ENCODE measurements at places on chromosomes 5 and 9. TPM values are rescaled to one million over a fixed set of nuclear protein-coding genes. Genes with fewer than 3 reads are reported as not detected.

LOX gene
- total RNA-seq, result 317 TPM

GRCh38 chr5:39113354-39113953 is 39.3 kb upstream of the RICTOR start:
- DNase-seq, result no peak

DNA sequence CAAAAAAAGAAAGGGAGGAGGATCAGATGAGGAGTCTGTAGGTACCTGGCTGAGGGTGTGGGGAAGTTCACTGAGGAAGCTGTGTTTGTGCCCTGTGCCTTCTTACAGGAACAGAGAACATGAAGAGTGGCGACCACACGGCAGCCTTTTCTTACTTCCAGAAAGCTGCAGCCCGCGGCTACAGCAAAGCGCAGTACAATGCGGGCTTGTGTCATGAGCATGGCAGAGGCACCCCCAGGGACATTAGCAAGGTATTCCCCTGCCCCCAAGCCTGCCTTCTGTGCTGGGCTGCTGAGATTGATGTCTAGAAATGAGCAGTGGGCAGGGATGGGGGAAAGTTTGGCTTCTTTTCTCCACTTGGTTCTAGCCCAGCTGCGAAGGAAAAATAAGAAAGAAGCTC is 9.5 kb downstream of the DELE1 start:
- DNase-seq, result no peak

VCAN gene
- total RNA-seq, result 543 TPM
